Central memory CD8-positive, alpha-beta T cell (primary cell): ENCODE measurements at places on chromosomes 2 and 18.

DNA sequence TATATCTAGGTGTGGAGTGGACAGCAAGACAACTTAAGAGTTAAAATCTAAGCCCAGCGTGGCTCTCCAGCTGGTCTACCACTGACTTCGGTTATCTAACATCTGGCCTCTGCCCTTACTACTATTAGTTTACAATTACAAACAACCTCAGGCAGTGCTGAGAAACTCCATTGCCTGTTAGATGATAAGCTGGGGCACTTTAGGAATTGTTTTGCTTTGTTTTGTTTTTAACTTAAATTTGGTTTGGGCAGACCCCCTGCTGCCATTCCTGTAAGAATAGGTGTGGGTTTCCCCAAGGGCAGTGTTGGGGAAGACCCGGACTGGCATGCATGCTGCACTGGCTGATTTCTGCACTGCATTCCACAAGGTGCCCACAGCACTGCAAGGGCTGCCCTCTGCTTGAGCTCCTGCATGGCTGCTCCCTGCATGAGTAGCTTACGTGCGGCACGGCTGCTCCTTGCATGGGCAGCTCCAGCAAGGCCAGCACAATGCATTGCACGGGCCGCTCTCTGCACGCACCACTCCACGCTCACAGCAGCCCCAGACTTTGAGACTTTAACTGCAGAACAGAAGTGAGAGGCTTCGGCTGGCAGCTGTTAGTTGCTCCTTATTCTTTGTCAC lies 74.2 kb upstream of the SERTAD2 start:
- DNase-seq, result no peak

DNA sequence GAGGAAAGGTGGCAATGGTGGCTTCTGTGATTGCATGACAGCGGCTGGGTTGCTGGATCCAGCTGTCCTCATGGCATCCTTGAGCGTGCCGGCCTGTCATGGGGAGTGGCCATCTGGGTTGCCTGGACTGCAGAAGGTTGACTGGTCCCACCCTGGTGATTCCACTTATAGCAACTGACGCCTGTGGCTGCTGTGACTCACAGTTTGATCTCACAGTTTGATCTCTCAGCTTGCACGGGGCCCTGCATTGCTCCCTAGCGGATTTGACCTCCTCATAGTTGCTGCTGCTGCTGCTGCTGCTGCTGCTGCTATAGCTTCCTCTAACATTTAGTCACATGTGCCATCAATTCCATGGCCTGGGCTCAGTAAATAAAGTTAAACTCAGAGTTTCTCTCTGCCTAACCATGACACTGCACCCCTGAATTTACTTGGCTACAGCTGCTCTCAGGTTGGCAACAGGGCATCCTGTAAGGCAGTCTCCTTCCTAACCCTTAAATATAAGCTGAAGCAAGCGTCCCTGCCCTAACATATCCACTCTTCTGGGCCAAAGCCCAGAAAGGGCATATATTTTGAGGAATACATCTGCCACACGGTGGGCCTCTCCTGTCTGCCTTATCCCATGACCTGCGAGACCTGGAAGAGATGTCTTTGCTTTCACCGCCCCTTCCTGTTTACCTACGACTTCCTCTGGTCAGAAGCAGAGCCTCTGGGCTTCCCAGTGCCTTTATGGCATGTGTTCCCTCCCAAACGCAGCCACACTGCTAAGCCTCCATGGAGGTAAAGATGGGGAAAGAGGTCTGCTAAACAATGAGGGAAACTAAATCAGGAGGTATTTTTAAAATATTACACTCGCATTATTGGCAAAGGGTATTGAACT lies 37.8 kb upstream of the CCDC150 start:
- DNase-seq, result no peak

DNA sequence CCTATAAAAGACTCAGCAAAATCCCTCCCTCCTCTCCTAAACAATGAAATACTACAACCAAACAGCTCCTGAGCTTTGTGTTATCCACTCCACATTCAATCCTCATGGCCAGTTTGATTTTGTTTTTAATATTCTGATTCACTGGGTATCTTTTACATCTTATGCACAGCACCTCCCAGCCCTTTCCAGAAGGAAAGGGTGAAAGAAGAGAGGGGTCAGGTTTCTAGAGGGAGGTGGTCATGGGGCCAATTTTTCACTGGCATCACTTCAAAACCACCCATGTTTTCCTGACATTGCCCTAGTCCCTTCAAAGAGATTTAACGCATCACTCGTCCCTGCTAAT lies 315.6 kb downstream of the LPIN1 start:
- DNase-seq, result no peak

DNA sequence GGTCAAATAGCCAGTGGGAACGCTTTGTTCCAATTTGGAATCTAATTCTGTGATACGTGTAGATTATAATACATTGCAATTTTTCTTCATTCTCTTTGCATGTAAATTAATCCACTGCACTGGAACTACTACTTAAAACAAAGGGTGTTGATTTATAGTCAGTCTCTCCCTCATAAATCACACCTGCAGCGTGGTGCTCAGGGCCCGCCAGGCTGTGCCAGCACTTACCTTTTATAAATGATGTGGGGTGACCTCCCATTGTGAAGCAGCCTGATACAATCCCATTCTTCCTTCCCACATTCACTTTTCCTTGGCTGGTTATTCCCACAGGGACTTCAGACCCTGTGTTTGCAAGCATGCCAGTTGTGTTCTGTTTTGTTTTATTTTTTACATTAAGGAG lies 302.3 kb upstream of the ID2 start:
- no peak for DNase-seq

GRCh38 chr2:175903384-175903936 lies 98.6 kb downstream of the LNPK start:
- DNase-seq, result no peak

DNA sequence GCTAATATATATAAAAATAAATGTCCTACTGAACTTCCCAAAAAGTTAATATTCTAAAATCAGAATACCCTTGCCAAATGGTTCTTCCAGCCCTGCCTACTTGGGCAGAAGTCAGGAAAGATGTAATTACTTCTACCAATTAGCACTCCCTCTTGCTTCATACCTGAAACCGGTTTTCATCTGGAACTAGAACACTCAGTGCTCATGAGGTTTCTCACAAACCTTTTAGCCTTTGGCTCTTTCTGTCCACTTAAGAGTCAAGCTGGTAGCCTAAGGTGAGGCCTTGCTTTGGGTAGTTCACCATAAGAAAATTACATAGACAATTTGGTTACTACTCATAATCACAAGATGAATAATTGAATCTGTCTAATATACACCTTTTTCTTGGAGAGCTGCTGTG lies 4.1 kb downstream of the DSG3 start:
- DNase-seq, result no peak

DNA sequence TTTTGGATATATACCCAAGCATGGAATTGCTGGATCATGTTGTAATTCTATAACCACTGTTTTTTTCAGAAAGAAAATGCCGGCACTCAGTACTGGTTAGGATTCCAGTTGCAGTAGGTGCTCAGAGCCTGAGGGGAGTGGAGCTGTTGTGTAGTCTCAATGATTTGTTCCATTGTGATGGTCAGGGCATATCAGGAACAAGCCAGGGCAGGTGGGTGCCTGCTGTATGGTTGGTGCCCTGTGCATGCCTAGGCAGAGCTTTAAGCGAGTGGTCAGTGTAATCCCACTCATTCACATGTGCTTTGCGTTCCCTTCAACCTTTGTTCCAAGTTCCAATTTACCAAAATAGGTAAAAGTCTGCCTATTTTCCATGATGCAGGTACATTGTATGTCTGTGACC lies 100.9 kb downstream of the FHOD3 start:
- DNase-seq, result no peak

DNA sequence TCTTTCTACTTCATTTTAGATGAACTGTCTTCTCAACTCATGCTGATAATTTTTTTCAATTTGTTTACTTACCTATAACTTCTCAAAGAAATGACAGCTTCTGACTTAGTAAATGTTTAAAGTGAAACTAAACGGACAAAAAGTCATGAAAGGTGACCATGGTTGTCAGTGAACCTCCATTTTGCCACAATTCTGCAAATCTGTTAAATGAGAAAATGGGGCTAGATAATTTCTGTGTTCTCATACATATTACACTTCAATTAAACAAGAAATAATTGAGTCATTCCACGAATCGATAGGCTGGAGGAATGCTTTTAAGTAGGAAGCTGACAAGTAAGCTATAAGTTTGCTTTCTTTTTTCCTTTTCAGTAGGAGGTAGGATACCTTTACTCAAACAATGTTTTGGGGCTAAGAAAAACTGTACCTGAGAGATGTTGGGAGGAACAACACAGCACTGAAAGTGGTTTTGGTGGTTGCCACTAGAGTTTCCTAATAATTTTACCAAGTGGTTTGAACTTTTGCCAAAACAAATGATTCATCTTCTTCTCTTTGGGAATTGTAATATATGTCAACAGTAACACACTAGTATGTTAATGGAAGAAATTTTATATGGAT lies 17.1 kb downstream of the DYNAP start:
- DNase-seq, result no peak

DNA sequence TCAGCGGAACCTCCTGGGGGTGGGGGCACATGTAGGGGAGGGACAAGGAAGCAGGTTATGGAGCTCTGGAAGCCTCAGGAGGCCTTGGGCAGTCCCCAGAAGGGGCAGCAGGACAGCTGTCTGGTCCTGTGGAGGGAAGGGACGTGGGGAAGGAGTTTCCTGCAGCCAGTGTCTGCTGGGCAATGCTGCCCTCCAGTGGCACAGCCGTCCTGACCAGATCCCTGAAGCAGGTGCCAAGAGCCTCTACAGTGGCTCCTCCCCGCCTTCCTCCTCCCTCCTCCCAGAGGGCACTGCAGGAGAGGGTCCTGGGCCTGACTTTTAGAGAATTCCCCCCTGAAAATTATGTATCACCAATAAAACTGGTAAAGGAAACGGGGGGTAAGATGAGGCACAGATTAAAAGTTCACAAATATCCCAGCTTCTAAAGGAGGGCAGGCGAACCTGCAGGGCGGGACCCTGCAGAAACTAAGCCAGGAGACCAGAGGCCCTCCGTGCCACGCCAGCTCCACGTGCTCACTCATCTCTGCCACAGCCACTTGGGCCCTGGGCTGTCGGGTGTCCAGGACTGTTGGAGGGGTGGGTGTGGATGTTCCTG lies 258.5 kb downstream of the TWIST2 start:
- no peak for DNase-seq

GRCh38 chr2:113337809-113338208 lies 59.1 kb upstream of the PAX8 start:
- DNase-seq, result no peak

DNA sequence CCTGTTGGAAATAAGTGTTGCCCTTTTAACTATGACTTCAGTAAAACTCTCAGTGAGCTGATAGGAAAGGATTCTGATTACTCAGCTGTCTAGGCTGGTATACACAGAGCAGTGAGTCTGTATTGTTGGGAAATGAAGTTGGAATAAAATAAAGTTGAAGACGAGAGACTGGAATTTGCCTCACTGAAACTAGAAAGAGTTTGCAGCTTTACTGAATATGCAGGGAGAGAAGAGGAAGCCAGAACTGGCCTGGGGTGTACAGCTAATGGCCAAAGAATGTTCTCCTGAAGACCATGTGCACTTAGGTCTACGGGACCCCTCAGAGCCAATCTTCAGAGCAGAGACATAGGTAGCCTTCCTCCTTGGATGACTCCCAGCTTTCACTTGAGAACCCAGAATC lies 26.5 kb downstream of the EIF4E2 start:
- no peak for DNase-seq
